GM12865 (cell line): ENCODE measurements at places on chromosomes 7 and 10.

- DNase-seq, result peak; percentile 98
Observed at GRCh38 chr10:70146489-70147258, at the start of gene TYSND1. TYSND1 (minus strand) TSS chr10:70146700; CDS start chr10:70146586, 114 bp downstream.

DNA sequence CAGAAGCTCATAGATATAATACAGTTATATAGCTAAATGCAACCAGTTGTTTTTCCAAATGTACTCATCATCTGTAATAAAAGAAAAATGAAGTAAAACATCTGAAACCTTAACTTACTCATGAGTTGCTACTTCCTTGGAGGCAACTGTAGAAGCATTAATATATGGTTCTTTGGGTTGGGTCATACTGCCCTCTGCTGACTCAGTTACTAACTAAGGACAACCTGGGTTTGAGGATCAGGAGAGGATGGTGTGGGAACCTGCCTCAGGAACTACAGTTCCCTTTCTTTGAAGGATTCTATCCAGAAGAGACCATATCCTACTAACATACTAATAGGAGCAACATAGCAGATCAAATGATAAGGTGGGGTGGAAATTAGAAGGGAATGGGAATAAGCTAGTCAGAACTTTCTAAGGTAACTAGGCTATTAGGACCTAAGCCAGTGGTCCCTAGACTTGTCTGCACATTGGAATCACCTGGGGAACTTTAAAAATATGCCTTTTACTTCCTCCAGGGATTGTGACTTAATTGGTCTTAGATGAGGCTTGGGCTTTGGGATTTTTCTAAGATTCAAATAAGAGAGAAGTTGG lies 20.7 kb downstream of the COX15 start:
- peak; percentile 56 for DNase-seq

DNA sequence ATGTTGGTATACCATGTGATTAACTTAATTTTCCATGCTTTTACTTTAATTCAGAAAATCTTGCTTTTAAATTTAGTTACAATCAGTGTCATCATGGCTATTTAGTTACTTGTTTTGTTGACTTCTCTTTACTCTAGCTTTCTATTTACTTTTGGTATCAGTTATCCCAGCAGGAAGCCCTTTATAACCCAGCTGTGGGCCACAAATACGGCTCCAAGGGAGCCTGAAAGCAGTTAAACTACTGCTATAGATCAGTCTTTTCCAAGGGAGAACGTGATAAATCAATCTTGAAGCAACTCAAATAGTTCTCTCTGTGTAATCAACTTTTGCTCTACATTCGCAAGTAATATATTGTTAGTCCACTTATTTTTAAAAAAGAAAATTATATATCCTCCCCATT lies 287.4 kb downstream of the CACNA2D1 start:
- DNase-seq, result no peak

GRCh38 chr7:12888717-12889116 lies 201.3 kb downstream of the ARL4A start:
- no peak for DNase-seq

GRCh38 chr10:94108200-94108599 lies 114.5 kb downstream of the PLCE1 start:
- no peak for DNase-seq

GRCh38 chr7:584122-584465 lies 64.4 kb upstream of the PDGFA start:
- no peak for DNase-seq

- no peak for DNase-seq
Observed at GRCh38 chr10:27618036-27618615, 114.0 kb downstream of the RAB18 start.

- no peak for DNase-seq
Observed at GRCh38 chr7:84277628-84278224, 83.1 kb upstream of the SEMA3A start.

- DNase-seq, result no peak
Observed at GRCh38 chr10:4740471-4740870, 85.5 kb upstream of the AKR1E2 start.

GRCh38 chr7:45716380-45717203 lies 142.4 kb downstream of the ADCY1 start:
- DNase-seq, result no peak

DNA sequence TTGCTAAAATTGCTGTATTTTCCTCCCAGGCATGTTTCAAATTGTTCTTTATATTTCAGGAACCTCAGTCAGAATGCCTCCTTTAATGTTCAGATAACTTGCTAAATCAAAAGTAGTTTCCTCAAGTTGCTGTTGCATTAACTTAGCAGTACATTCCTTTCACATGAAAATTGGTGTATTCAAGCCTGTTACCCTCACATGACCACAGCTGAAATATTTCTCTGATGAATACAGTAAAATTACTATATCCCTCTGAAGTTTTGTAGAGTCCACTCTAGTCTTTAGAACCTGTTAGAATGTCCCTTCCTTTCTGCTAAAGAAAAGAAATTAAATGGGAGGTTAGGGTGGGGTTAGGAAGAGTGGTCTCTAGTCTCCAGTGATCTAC lies 24.5 kb upstream of the C1GALT1 start:
- no peak for DNase-seq

GRCh38 chr7:80230327-80230726 lies 95.7 kb downstream of the GNAI1 start:
- DNase-seq, result no peak

DNA sequence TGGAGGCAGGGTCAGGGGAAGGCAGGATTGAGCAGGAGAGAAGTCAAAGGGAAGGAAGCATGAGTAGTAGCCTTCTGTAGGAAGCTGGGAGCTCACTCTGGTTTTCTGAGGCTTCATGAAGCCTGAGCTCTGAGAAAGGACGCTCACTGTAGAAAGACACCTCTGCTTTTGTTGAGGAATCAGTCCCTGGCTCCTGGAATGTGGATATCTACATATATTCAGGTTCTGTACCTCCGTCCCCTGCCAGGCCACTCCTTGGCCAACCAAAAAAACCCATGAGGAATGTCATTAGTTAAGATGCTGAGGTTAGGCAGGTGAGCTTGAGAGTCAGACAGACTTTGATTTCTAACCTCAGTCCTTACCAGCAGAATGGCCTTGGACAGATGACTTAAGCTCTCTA lies 283.5 kb upstream of the HABP2 start:
- no peak for DNase-seq
